ENCODE measurements at places on chromosomes 5 and 9.

DNA sequence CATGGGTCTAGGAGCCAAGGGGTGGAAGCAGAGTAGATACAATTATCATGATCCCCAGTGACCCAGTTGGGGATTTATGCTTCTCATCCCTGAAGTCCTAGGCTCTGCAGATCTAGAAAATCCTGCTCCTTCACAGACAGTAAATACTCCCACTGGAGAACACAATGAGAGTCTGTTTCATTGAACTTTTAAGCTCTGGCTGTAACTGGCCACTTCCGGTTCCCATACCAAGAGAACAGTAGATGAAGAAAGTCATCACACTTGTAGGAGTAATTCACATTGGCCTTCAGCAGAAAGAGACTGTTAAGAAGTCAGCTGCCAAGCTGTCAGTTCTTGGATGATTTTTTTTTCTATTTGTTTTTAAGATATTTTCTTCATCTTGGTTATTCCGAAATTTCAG, 597.1 kb downstream of the ACTL7B start:
- H3K36me3 ChIP-seq: no peaks in the 10 kb centered on the region
- no peak for DNase-seq
- H3K4me3 ChIP-seq: no peak overlapping the region
- H3K4me1 ChIP-seq: no peaks in the 10 kb centered on the region

DNA sequence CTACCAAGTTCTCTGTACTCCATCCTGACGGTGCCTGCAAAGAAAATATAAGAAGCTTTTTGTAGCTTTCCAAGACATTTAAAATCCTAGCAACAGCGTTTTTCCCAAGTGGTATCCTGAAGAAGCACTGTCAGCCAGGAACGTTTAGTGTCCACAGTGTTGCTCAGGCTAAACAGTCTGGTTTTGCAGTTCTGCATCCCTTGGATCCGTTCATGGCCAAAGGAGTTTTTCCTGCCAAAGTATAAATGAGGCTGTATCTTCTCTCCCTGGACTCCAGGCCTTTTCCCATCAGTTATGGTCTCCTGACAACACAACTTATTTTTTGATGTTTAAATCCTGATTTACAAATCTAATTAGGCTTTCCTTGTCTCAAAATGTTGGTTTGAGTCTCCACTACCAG, 925.8 kb downstream of the TLE1 start:
- no peak overlapping the region for H3K27ac ChIP-seq
- H3K36me3 ChIP-seq: no peaks in the 10 kb centered on the region
- no peak for DNase-seq
- no peak overlapping the region for H3K4me3 ChIP-seq
- H3K4me1 ChIP-seq: no peaks in the 10 kb centered on the region
- H3K27me3 ChIP-seq: no peaks in the 10 kb centered on the region

DNA sequence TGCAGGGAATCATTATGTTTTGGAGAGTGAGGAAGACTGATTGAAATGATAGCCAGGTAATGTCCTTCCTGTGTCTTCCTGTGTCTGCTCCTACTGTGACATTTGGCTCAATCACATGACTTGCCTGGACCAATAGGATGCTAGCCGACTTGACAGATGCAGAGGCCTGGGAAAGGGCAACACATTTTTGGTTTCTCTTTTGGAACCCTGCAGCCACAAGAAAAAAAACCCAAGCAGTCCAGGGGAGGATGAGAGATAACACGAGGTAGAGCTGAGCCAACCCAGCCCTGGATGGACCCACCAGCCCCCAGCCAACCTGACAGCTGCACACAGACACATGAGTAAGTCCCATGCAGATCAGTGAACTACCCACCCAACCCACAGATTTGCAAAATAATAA, 256.1 kb upstream of the SMARCA2 start:
- no peak overlapping the region for H3K4me3 ChIP-seq
- no peaks in the 10 kb centered on the region for H3K36me3 ChIP-seq
- no peaks in the 10 kb centered on the region for H3K27me3 ChIP-seq
- H3K4me1 ChIP-seq: no peaks in the 10 kb centered on the region

DNA sequence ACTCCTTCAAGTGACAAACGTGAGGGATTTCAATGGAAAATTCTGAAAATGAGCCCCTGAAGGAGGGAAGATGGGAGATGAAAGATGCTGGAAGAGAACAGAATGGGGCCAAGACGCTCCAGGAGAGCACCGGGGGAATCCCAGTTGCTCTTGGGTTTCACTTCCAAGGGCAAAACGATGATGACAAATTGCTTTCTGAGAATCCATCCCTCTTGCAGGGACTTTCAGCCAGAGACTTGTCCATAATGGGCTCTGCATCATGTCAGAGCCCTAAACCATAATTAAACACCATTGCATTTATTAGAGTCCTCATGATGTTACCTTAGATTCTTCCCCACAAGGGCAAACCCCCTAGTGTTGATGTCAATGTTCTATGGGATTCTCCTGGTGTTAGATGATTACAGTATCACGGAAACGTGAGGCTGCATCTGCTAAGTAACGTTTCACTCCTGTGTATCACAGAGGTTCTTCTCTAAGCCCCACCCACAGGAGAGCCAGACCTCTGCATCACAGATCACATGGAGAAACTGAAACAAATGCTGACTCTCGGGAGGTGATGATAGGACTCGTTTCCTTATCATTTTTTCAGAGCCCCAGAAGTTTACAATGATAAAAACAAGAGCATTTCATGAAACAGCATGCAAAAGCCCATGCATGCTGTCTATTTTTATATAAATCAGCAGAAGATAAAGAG, 114.4 kb downstream of the TENT4A start:
- no peaks in the 10 kb centered on the region for H3K4me1 ChIP-seq
- peaks cover 5% of the 10 kb centered on the region for H3K27me3 ChIP-seq
- DNase-seq: no peak
- H3K27ac ChIP-seq: no peak overlapping the region

DNA sequence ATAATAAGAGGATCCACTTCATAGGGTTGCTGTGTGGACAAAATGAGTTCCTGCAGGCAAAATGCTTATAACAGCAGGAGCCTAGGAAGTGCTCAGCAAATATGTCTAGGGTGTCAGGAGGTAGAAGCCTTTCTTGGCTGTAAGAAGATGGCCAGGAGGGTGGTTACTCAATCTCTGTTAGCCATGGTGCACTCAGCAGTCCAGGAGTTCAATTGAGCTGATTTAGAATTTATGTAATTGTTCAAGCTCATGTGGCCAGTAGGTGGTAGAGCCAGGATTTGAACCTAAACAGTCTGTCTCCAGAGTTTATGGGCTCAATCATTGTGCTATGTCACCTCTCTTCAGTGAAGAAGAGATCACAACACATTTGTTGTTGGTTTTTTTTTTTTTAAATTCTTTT, 381.2 kb downstream of the KIF4B start:
- H3K4me3 ChIP-seq: no peak overlapping the region
- H3K27me3 ChIP-seq: no peaks in the 10 kb centered on the region
- H3K36me3 ChIP-seq: no peaks in the 10 kb centered on the region
- no peak overlapping the region for H3K27ac ChIP-seq
- no peak for DNase-seq
- no peaks in the 10 kb centered on the region for H3K4me1 ChIP-seq

GRCh38 chr5:27708534-27708933, 670.1 kb upstream of the CDH9 start:
- no peak for DNase-seq
- H3K27ac ChIP-seq: no peak overlapping the region
- no peak overlapping the region for H3K4me3 ChIP-seq
- no peaks in the 10 kb centered on the region for H3K27me3 ChIP-seq
- H3K4me1 ChIP-seq: no peaks in the 10 kb centered on the region
- no peaks in the 10 kb centered on the region for H3K36me3 ChIP-seq

Data from upper lobe of right lung (tissue), 1 donor.